ENCODE measurements at places on chromosomes 7 and 10. TPM values are rescaled to one million over a fixed set of nuclear protein-coding genes. Genes with fewer than 3 reads are reported as not detected.

Gene DEPP1
- not detected for polyA plus RNA-seq

DNA sequence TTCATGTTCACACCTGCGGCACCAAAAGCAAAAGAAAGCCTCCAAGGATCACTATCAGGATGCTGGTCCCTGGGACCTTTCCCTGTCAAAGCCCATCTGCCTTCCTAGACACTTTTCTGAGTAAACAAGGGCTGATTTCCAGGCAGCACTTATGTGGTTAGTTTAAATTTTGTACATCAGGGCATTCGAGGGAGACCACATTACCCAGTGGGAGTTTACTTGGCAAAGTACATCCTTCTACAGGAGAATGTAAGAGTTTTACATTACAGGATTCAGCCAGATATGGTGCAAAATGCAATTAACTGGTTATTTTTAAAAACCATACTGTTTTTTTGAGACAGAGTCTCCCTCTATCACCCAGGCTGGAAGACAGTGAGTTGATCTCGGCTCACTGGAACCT, 132.1 kb downstream of the CSTF2T start:
- no peaks in the 10 kb centered on the region for H3K27me3 ChIP-seq
- no peaks in the 10 kb centered on the region for H3K36me3 ChIP-seq
- H3K4me3 ChIP-seq = no peak overlapping the region

DNA sequence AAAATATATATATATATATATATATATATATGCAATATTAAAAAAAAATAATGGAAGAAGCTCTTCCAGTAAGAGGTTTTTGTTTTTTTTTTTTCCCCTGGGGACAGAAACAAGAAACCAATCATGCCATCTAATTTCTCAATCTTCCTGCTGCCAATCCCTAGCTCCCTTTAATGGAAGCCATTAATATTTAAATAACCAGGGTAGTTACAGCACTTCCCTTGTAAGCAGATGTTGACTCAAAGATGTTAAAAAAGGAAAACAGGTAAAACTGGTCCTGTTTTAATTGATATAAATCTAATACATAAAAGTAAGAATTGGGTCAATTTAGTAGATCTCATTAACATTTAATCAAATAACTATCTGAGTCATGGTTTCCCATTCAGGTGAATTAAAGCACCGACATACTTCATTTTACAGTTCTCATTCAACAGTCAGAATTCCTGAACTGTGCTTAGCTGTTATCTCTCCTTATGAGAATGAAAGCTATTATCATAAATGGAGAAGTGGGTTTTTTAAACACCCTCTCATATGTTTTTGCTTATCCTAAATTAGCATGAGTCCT, 22.6 kb downstream of the CPVL start:
- no peak overlapping the region for H3K27ac ChIP-seq
- no peaks in the 10 kb centered on the region for H3K4me1 ChIP-seq

DNA sequence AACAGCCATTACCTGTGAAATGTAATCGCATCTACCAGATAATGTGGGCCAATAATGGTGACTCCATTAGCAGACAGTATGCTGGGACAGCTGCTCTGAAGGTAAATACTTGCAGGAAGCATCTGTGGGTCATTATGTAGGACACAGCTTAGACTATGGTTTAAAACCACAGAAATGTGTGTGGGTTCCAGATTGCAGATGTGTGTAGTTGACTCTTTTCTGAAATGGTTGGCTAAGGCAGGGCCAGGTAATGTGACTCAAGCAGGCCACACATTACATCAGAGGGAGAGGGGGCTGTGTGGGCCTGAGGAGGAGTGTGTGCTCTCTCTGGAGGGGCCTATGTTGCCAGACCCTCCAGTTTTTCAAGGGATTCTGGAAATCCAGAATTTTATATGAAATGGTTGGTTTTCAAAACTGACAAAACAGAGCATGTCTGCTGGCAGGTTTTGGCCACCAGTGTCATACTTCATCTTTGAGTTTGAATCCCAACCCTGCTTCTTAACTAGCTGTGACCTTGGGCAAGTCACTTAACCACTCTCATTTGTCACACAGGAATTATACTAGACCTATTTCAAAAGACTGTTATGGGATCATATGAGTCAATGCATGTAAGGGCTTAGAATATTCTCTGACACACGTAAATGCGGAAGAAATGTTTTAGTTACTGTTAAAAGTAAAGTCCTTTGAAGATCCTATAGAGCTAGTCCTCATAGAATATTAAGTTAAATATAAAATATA, 64.5 kb downstream of the MCMBP start:
- no peak overlapping the region for H3K27ac ChIP-seq
- no peaks in the 10 kb centered on the region for H3K27me3 ChIP-seq
- peak; percentile 7 for DNase-seq
- H3K36me3 ChIP-seq = no peaks in the 10 kb centered on the region
- H3K4me3 ChIP-seq = no peak overlapping the region
- peaks cover 4% of the 10 kb centered on the region for H3K4me1 ChIP-seq

GRCh38 chr10:93363891-93364648, 118.1 kb downstream of the MYOF start:
- no peak for DNase-seq
- no peak overlapping the region for H3K27ac ChIP-seq
- no peaks in the 10 kb centered on the region for H3K4me1 ChIP-seq
- H3K27me3 ChIP-seq = peaks cover 17% of the 10 kb centered on the region
- H3K4me3 ChIP-seq = no peak overlapping the region

DNA sequence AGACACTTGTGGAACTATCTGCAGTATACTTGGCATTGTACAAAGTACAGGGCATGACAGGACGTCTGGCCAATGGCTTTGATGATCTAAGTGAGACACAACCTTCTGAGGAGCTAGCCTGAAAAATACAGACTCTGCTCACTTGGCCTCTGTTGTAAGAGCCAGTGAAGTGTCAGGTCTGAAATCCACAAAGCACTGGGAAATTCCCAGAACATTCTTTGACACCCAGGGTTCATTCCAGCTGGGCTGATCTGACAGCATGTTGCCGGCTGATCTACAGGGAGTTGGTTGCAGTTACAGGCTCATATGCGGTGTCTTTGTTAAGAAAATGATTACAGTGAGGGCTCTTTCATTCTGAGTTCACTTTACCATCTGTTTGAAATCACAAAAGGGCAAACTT, 354.6 kb downstream of the PHF14 start:
- H3K27me3 ChIP-seq = no peaks in the 10 kb centered on the region
- no peak overlapping the region for H3K27ac ChIP-seq
- no peaks in the 10 kb centered on the region for H3K36me3 ChIP-seq
- no peak overlapping the region for H3K4me3 ChIP-seq

- H3K27ac ChIP-seq = no peak overlapping the region
- no peaks in the 10 kb centered on the region for H3K36me3 ChIP-seq
- H3K27me3 ChIP-seq = no peaks in the 10 kb centered on the region
- no peaks in the 10 kb centered on the region for H3K4me1 ChIP-seq
- no peak for DNase-seq
Observed at GRCh38 chr10:11856678-11857077, 33.5 kb downstream of the PROSER2 start.

GRCh38 chr7:66837007-66837406, 84.0 kb upstream of the TMEM248 start:
- H3K4me3 ChIP-seq = no peak overlapping the region
- H3K36me3 ChIP-seq = no peaks in the 10 kb centered on the region
- no peak overlapping the region for H3K27ac ChIP-seq
- no peaks in the 10 kb centered on the region for H3K27me3 ChIP-seq
- H3K4me1 ChIP-seq = no peaks in the 10 kb centered on the region

- H3K36me3 ChIP-seq = no peaks in the 10 kb centered on the region
- no peaks in the 10 kb centered on the region for H3K4me1 ChIP-seq
- DNase-seq = no peak
- H3K27me3 ChIP-seq = peaks cover 23% of the 10 kb centered on the region
- H3K27ac ChIP-seq = no peak overlapping the region
- no peak overlapping the region for H3K4me3 ChIP-seq
Observed at GRCh38 chr7:31095286-31096197, 43.4 kb downstream of the ADCYAP1R1 start.

DNA sequence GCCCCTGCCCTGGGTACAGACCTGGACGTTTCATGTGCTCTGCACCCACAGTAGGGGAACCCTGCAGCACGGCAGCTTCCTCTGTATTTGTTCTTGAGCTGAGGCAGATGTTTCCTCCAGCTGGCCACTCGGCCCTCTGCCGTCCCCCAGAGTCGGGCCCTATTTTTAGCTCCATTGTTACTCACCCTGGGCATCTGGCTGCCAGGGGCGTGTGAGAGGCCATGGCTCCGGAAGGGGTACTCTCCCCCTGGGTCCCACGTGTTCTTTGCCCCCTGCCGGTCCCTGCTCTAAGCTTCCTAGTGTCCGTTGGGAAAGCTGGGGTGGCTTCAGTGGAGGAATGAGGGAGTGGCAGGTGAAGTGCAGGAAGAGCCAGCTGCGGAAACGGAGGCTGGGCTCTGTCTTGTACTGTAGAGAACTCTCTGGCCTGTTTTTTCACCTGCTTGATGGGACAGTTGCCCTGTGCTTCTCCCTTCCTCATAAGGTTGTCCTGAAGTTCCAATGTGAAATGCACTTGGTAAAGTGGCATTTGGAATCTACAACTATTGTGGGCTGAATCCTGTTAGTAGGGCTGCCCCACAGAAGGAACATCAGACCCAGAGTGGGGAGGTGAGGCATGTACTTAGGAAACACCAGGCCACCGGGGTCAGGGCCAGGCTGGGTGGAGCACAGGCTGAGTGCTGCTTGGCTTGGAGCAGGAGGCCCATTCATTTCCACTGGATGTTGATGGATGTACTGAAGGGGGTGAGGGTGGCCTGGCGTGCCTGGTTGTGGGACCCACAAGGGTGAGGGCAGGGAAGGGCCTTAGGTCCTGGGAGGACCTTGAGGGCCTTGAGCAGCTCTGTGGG, 30.6 kb downstream of the PALD1 start:
- peaks cover 41% of the 10 kb centered on the region for H3K4me1 ChIP-seq
- no peaks in the 10 kb centered on the region for H3K36me3 ChIP-seq
- DNase-seq = no peak
- H3K27me3 ChIP-seq = no peaks in the 10 kb centered on the region
- no peak overlapping the region for H3K27ac ChIP-seq

Gene CPA1
- not detected for polyA plus RNA-seq

GRCh38 chr7:11786186-11786585, 45.8 kb downstream of the THSD7A start:
- H3K27me3 ChIP-seq = no peaks in the 10 kb centered on the region
- DNase-seq = no peak
- no peaks in the 10 kb centered on the region for H3K4me1 ChIP-seq
- no peaks in the 10 kb centered on the region for H3K36me3 ChIP-seq
- no peak overlapping the region for H3K27ac ChIP-seq

Gene LLCFC1
- polyA plus RNA-seq = not detected

GRCh38 chr7:73708961-73709549, 10.4 kb downstream of the STX1A start:
- peaks cover 8% of the 10 kb centered on the region for H3K4me1 ChIP-seq
- H3K27ac ChIP-seq = no peak overlapping the region
- peaks cover 31% of the 10 kb centered on the region for H3K27me3 ChIP-seq
- no peak for DNase-seq
- no peaks in the 10 kb centered on the region for H3K36me3 ChIP-seq

Gene ZP3
- polyA plus RNA-seq = 4.6 TPM

DNA sequence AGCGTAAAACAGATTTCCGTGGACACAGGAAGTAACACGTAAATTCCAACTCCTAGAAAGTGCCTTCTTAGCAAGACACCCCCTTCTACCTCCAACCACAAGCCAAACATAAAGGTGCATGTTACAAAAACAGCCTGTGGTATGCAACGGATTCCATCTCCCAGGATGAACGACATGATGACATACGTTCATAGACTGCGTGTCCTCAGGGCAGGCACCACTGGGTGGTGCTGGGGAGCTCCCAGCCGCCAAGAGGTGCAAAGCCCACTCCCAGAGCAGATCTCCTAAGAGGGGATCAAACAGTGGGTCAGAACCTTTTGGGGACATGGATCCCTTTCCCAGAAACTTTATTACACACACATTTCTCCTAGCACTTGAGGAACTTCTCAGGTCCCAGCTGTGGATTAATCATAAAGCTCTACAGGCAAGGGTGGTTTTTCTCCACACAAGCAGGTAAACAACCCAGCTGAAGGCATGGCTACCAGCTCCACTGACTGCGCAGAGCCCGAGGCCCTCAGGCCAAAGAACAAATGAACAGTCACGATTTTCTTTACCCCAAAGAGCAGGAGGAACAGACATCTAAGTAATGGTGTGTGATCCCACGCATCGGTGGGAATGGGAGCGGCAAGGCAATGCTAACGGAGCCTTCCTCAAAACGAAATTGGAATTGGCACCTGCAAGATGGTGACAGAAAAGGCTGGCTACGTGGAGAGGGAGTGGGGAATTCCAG, 13.8 kb downstream of the PSAP start:
- no peak for DNase-seq
- peaks cover 95% of the 10 kb centered on the region for H3K4me1 ChIP-seq
- no peaks in the 10 kb centered on the region for H3K27me3 ChIP-seq
- peak overlapping the region; percentile 94 for H3K4me3 ChIP-seq
- H3K27ac ChIP-seq = peak overlapping the region; percentile 99

Gene GJD4
- not detected for polyA plus RNA-seq

DNA sequence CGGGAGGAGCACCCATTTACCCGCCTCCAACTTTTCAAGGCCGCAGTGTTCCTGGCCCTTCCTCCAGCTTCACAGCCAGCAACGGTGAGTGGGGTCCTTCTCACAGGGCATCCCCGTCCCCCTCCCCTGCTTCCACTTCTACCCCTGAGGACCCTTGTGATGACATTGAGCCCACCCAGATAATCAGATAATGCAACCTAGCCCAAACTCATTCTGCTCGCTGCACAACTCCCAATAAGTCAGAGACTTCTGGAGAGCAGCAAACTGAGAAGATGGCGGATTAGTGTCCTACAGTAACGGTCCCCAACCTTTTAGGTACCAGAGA, 74.5 kb downstream of the OAT start:
- no peaks in the 10 kb centered on the region for H3K27me3 ChIP-seq
- peaks cover 19% of the 10 kb centered on the region for H3K4me1 ChIP-seq
- H3K36me3 ChIP-seq = no peaks in the 10 kb centered on the region

- peaks cover 7% of the 10 kb centered on the region for H3K36me3 ChIP-seq
- no peak overlapping the region for H3K4me3 ChIP-seq
Observed at GRCh38 chr10:126394948-126395347, 6.7 kb upstream of the ADAM12 start.

Gene UBTD1
- 0.65 TPM for polyA plus RNA-seq

- peak overlapping the region; percentile 45 for H3K27ac ChIP-seq
- DNase-seq = no peak
- H3K4me1 ChIP-seq = peaks cover 19% of the 10 kb centered on the region
- H3K4me3 ChIP-seq = no peak overlapping the region
Observed at GRCh38 chr10:79944428-79945395, 4.2 kb downstream of the SFTPD start.

GRCh38 chr10:74049955-74050354, 52.0 kb downstream of the VCL start:
- H3K4me1 ChIP-seq = peaks cover 12% of the 10 kb centered on the region
- DNase-seq = no peak
- no peak overlapping the region for H3K27ac ChIP-seq
- no peaks in the 10 kb centered on the region for H3K36me3 ChIP-seq
- no peaks in the 10 kb centered on the region for H3K27me3 ChIP-seq

GRCh38 chr7:4097001-4097609, 585.0 kb upstream of the FOXK1 start:
- DNase-seq = no peak
- H3K4me1 ChIP-seq = no peaks in the 10 kb centered on the region
- H3K36me3 ChIP-seq = no peaks in the 10 kb centered on the region
- H3K4me3 ChIP-seq = no peak overlapping the region
- peaks cover 6% of the 10 kb centered on the region for H3K27me3 ChIP-seq
- H3K27ac ChIP-seq = no peak overlapping the region

- peaks cover 3% of the 10 kb centered on the region for H3K36me3 ChIP-seq
- no peak for DNase-seq
- peak overlapping the region; percentile 80 for H3K4me3 ChIP-seq
Observed at GRCh38 chr10:119104654-119105015, 722 bp downstream of the DENND10 start.

Data from naive B cell (primary cell).